Heart left ventricle (tissue), 16 donors: ENCODE measurements at places on chromosomes 13 and 19.

- DNase-seq = no peak
Measured at GRCh38 chr13:94761407-94761806, 49.1 kb upstream of the SOX21 start.

DNA sequence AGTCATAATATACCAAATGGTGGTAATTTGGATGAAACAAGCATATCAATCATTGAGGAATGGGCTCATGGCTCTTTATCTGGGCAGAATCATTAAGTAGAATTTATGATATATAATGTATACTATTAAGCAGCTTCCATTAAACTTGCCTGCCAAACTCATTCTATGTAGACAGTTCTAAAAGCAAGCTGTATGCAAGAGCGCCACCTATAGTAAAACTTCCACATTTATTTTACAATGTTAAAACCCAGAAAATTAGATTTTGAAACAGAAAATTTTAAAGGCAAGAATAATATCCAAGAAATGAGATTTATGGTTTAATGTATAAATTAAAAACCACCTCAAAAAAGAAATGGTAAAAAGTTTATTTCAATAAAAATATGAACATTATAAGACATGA is 161.5 kb downstream of the MZT1 start:
- DNase-seq = no peak

DNA sequence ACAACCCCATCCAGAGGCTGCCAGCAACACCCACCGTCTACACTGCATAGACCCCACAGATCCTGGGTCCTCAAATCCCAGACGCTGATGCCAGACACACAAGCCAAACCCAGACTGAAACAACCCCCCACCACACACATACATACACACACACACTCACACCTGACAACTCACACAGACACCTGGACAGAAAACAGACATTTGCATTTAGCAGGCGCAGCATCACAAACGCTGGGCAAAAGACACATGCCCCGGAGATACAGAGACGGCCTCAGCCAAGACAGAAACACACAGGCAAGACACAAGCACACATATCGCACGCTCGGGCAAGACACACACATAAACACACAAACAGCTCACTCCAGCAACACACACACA is 1.3 kb downstream of the BBC3 start:
- DNase-seq = no peak

GRCh38 chr13:110192472-110192871 is 114.5 kb downstream of the COL4A1 start:
- DNase-seq = no peak
